ENCODE measurements at places on chromosomes 3 and 15. TPM values are rescaled to one million over a fixed set of nuclear protein-coding genes. Genes with fewer than 3 reads are reported as not detected.

DNA sequence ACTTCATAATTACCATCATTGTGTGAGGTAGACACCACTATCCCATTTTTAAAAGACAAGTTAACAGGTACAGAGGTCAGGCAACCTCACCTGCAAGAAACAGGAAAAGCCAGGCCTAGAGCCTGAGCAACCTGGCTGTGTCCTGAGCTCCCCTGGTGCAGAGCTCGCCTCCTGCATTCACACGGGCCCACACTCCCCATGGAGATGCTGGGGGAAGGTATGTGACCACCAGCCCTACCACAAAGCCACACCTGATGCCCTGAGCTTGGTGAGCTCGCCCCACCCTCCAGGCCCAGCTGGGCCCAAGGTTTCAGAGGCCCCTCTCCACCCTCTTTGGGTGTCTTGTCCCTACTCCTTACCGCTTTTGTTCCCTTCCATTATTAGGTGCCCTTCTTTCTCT, 1.2 kb upstream of the EFCAB12 start:
- peaks cover 33% of the 10 kb centered on the region for H3K4me1 ChIP-seq
- DNase-seq = no peak
- no peak overlapping the region for H3K4me3 ChIP-seq
- H3K36me3 ChIP-seq = peaks cover 25% of the 10 kb centered on the region
- peak overlapping the region; percentile 72 for H3K27ac ChIP-seq
- no peaks in the 10 kb centered on the region for H3K27me3 ChIP-seq

Gene CASR
- total RNA-seq = 0.14 TPM

Gene CHDH
- total RNA-seq = 0.59 TPM

Gene RNF7
- total RNA-seq = 58.9 TPM

GRCh38 chr3:160052385-160053047, 63.9 kb downstream of the IL12A start:
- peaks cover 3% of the 10 kb centered on the region for H3K27me3 ChIP-seq
- H3K27ac ChIP-seq = no peak overlapping the region
- no peaks in the 10 kb centered on the region for H3K36me3 ChIP-seq
- no peaks in the 10 kb centered on the region for H3K4me1 ChIP-seq

Gene NPAP1
- not detected for total RNA-seq
